ENCODE measurements at places on chromosomes 12 and 14.

GRCh38 chr14:91858536-91859275 lies 8.6 kb downstream of the TC2N start:
- DNase-seq = no peak

DNA sequence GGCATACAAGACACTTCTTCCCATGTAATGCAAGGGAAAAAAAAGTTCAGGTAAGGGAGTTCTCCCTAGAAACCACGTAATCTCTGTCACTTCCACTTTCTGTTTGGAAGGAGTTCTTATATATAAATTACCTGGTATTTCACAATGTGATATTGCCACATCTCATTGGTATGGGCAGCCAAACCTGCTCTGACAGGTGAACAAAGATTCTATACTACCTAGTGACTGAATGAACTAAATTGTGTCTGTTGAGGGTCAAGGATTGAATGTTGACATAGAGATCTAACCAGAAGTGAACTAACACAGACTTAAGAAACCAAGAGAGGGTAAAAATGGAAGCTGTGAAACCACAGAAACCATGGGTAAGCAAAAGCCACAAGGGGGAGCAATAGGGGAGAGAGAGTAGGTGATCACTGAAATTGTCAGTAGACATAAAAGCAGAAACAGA lies 161.3 kb downstream of the RPL10L start:
- DNase-seq = no peak

DNA sequence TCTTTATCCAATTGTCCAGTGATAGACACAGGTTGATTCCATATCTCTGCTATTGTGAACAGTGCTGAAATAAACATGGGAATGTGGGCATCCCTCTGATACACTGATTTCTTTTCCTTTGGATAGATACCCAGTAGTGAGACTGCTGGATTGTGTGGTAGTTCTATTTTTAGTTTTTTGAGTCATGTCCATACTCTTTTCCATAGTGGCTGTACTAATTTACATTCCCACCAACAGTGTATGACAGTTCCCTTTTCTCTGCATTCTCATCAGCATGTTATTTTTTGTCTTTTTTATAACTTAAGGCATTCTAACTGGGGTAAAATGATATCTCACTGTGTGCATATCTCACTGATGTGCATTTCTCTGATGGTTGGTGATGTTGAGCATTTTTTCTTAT lies 24.8 kb upstream of the VASH1 start:
- DNase-seq = no peak

- DNase-seq = no peak
Measured at GRCh38 chr12:4285070-4285469, 11.5 kb downstream of the CCND2 start.

- DNase-seq = no peak
Measured at GRCh38 chr14:63614679-63615363, 26.9 kb downstream of the WDR89 start.
